ENCODE measurements at places on chromosomes 4 and X. TPM values are rescaled to one million over a fixed set of nuclear protein-coding genes. Genes with fewer than 3 reads are reported as not detected.

RBBP7 gene
- polyA plus RNA-seq = 132 TPM

CFI gene
- polyA plus RNA-seq = 244 TPM

PDE5A gene
- polyA plus RNA-seq = 25.0 TPM

MTMR1 gene
- polyA plus RNA-seq = 19.5 TPM

GLRA2 gene
- 1.0 TPM for polyA plus RNA-seq

PPEF1 gene
- 1.7 TPM for polyA plus RNA-seq

DNA sequence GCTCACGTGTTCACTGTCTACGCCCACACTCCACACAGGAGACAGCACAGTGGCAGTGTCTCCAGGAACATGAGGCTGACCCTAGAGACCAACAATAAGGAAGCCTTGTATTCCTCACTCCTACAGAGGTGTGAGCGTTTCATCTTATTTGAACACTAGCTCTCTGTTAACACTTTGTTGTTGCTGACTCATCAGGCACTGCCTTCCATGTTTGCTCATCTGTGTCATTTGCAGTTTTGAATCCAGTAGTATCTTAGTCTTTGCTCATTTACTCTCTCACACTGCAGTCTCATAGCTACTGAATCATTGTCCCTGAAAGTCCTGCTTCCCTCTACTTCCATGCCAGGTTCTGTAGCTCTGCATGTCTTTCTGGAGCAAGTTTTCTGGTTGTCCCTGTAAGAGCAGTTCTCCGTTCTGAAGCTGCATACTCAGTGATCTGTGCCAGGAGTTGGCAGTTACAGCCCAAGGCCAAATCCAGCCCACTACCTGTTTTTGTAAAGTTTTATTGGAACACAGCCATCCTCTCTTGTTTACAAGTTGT is 80.3 kb upstream of the DCLK2 start:
- peak; percentile 9 for DNase-seq

GRCh38 chr4:38366456-38366855 is 297.5 kb upstream of the KLF3 start:
- no peak for DNase-seq

DNA sequence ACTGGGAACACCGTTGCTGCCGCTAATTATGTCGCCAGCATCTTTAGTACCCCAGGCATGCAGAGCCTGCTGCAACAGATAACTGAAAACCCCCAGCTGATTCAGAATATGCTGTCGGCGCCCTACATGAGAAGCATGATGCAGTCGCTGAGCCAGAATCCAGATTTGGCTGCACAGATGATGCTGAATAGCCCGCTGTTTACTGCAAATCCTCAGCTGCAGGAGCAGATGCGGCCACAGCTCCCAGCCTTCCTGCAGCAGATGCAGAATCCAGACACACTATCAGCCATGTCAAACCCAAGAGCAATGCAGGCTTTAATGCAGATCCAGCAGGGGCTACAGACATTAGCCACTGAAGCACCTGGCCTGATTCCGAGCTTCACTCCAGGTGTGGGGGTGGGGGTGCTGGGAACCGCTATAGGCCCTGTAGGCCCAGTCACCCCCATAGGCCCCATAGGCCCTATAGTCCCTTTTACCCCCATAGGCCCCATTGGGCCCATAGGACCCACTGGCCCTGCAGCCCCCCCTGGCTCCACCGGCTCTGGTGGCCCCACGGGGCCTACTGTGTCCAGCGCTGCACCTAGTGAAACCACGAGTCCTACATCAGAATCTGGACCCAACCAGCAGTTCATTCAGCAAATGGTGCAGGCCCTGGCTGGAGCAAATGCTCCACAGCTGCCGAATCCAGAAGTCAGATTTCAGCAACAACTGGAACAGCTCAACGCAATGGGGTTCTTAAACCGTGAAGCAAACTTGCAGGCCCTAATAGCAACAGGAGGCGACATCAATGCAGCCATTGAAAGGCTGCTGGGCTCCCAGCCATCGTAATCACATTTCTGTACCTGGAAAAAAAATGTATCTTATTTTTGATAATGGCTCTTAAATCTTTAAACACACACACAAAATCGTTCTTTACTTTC is 1.8 kb downstream of the UBQLN2 start:
- no peak for DNase-seq

GRCh38 chr4:190020790-190021717 is 6.0 kb downstream of the FRG2 start:
- peak; percentile 33 for DNase-seq

- no peak for DNase-seq
These were observed 36.5 kb downstream of the TBC1D9 start for GRCh38 chr4:140719686-140720085.

GRCh38 chr4:48483006-48483776 is at the start of gene SLC10A4:
TSS of gene SLC10A4 (plus strand) at chr4:48483343. CDS start at chr4:48483562, 219 bp downstream.
- DNase-seq = no peak

- no peak for DNase-seq
These were observed 174.2 kb upstream of the HAND2 start for GRCh38 chr4:173704201-173704600.

GRCh38 chrX:109281483-109282275 is 200.2 kb downstream of the GUCY2F start:
- peak; percentile 63 for DNase-seq

DNA sequence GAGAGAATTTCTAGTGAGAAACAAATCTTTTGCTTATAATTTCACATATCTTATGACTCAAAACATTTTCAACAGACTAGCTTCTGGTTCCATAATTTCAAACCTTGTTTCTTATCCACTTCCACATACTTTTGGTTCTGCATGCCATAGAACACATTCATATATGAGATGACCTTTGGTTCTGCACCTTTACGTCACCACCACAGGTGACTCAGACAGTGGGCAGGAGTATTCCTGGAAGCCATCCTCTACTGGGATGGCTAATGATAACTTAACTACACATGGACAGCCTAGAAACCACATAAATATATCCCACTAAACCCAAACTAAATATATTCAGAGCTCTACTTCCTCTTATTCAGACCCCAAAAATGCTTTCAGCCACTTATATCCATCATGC is 133.3 kb downstream of the DCK start:
- peak; percentile 84 for DNase-seq

- DNase-seq = no peak
These were observed 106.3 kb upstream of the MID1 start for GRCh38 chrX:10726647-10727046.

DNA sequence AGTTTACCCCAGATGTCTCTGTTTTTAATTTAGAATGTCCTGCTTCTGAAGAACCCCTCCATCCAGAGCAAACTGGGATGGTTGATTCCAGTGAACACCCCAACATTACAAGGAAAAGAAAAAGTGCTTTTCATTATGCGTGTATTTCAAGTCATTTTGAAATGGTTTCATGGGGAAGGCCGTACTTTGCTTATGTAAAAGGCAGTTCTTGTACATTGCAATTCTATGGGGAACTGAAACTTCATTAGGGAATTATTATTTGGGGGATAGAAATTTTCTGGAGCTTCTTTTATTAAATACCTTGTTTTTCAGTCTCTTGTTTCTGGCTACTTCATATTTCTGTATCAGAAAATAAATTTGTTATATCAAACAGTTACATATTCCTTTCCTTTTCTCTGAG is 96.9 kb upstream of the ZNF518B start:
- no peak for DNase-seq

GRCh38 chr4:138938366-138938690 is 77.3 kb upstream of the NOCT start:
- DNase-seq = peak; percentile 32

DNA sequence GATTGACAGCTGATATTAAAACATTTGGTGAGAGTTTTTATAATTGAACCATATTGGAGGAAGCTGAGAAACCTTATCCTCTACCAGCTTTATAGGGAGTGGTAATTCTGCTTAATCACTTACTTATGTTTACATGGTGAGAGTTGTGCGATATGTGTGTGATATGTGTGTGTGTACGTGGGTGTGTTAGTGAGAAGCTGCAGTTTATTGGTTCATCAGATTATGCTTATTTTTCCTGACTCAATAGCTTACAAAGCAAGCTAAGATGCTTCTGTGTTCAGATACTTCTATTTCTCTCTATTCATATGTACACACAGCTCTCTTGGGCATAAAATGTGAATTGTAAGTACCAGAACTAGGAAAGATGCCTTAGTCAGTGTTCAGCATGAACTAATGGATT is 343.7 kb downstream of the GRIA2 start:
- DNase-seq = no peak

- DNase-seq = peak; percentile 35
These were observed 2183.9 kb upstream of the TENM3 start for GRCh38 chr4:180059216-180059881.

DNA sequence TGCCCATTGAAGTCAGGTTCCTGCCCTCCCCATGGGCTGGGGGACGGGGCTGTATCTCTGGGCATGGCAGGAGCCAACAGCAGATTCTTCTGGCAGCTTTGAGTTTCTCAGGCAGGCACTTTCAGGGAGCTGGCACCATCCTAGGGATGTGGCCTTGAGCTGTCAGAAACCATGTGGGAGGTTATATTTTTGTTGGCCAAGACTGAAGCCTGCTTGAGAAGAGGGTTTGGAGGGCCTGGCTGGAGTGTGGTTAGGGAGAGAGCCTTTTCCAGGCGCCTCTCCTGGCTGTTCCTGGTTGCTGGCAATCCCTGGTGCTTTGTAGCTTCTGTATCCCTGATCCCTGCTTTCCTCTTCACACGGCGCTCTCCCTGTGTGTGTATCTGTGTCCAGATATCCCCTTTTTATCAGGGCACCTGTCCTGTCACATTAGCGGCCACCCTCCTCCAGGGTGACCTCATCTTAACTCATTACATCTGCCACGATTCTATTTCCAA is 30.6 kb upstream of the SORCS2 start:
- DNase-seq = no peak

- DNase-seq = no peak
These were observed 79.8 kb downstream of the NAT8L start for GRCh38 chr4:2138846-2139500.

GRCh38 chr4:175103403-175103802 is 185.2 kb downstream of the ADAM29 start:
- DNase-seq = no peak

DNA sequence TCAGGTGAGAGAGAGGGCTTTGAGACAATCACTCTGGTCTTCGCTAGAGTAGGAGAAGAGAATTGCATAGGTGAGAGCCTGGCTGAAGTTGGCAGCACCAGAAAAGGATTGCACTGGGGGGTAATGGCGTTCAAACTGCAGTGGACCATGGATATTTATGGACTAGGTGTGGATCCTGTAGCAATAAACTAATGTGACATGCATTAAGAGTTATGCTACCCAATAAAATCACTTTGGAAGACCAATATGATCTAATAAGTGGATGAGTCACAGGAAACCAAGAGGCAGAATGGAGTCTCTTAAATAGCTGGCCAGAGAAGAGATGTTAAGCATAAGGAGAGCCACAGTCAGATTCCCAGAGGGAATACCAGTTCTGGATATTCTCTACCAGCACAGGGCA is 259.8 kb downstream of the FBXO8 start:
- DNase-seq = no peak

Data from large intestine (tissue), 12 donors.